Substantia nigra (tissue), 51 donors: ENCODE measurements at places on chromosomes 3 and 15.

DNA sequence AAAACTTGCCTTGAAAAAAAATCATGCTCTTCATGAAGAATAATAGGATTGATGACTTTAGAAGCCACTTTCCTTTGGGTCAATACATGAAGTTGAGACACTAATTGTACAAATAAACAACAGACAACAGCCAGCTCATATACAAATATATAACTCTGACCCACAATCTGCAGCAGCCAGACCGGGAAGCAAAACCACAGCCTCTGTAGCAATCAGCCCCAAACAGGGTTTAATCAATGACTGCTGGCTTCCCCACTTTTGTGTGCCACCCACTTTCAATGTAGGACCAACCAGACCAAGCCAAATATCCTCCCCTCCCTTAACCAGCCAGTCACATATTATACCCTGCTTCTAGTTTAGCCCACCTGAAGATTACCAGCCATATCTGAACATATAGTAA lies 39.0 kb downstream of the IFT57 start:
- no peak for DNase-seq

- DNase-seq = no peak
Observed at GRCh38 chr15:81825136-81825535, 220.7 kb downstream of the MEX3B start.

GRCh38 chr3:171121801-171122200 lies 95.3 kb upstream of the SLC2A2 start:
- DNase-seq = no peak

DNA sequence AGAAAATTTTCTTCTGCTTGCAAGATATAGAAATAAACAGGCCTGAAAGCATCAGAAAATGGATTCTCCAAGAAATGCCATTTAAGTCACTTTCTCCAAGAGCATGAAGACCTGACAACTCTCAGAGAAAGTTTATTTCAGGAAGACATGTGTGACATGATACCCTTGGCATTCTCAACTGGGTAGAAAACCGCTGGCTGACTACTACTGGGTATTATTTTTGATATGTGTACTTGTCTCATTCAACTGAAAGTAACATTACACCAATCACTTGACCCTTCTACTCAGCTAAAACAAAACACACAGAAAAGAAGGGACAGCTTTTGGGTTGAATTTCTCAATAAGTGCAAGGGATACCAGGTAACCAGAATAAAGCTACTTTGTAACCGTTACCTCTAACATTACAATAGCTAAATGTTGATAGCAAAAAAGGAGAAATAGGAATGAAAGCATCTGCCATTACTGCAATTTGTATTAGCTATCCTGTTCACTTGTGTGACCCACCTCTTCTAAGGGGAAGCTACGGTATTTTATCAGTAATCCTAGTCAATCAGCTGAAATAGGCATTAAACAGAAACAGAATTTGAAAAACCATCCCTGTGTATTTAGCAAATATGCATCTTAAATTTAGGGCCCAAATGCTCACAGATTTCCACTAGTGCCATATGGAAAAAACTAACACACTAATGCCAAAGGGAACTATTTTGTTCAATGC lies 7.3 kb downstream of the TRA2B start:
- DNase-seq = no peak

GRCh38 chr15:65630760-65631159 lies 9.0 kb downstream of the SLC24A1 start:
- DNase-seq = no peak

GRCh38 chr3:18007980-18008379 lies 265.5 kb upstream of the TBC1D5 start:
- DNase-seq = no peak

GRCh38 chr3:194579091-194579606 lies 54.1 kb downstream of the TMEM44 start:
- no peak for DNase-seq

DNA sequence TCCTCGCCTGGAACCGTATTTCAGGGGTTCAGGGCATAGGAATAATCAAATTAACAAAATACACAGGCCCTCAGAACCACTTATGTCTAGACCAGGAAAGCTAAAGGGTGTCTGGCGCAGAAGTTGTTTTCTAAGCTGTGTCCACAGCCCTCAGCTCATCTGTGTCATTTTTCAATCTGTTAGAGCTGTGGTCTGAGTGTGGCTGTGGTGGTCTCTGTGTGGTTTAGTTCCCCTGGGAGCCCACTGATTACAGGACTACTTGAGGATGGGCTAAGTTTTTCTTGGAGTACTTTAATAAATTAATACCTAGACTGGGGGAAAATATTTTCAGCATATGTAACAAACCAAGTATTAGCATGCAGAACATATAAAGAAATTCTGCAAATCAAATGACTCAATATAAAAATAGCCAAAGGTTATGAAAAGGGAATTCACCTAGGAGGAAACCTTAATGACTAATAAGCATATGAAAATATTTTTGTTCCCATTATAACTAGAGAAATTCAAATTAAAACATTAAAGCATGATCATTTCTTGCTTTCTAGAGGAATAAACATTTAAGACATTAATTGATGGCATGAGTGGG lies 186.3 kb downstream of the SATB1 start:
- no peak for DNase-seq
